ENCODE measurements at places on chromosomes 2 and 18.

- no peak for DNase-seq
Observed at GRCh38 chr18:76376668-76377358, 118.2 kb downstream of the ZNF516 start.

- no peak for DNase-seq
Observed at GRCh38 chr2:149101818-149102217, 63.3 kb downstream of the LYPD6B start.

GRCh38 chr18:63681449-63682340 lies 20.0 kb upstream of the SERPINB3 start:
- DNase-seq, result no peak

DNA sequence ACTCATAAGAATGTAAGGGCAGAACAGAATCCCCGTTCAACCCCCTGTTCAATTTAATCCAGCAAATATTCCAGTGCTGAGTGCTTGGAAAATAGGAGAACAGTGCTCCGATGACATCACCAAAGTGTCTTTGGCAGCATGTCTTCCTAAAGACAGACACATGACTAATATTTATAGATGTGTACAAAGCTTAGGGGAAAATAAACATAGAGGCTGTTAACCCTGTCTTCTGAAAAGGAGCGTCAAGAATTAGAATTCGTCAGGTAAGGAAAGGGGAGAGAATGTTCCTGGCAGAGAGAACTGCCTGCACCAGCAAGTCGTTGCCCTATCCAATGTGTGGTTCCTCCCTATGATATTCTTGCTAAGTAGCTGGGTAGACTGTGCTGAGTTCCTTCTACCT lies 72.7 kb downstream of the PLB1 start:
- no peak for DNase-seq

DNA sequence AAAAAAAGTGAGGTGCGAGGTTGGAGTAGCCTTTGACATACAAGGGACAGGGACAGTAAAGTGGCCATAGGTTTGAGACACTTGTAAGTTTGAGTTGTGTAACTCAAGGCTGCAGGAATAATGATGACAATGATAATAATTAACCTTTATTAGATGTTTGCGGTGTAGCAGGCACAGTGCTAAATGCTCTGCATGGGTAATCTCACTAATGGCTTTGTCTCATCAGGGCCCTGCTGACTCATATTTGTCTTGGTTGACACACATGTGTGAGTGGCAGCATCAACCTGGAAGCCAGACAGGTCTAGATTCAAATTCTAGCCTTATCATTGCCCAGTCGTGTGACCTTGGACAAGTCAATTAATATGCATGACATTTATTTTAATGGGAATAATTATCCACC lies 126.2 kb downstream of the FSHR start:
- DNase-seq, result no peak

DNA sequence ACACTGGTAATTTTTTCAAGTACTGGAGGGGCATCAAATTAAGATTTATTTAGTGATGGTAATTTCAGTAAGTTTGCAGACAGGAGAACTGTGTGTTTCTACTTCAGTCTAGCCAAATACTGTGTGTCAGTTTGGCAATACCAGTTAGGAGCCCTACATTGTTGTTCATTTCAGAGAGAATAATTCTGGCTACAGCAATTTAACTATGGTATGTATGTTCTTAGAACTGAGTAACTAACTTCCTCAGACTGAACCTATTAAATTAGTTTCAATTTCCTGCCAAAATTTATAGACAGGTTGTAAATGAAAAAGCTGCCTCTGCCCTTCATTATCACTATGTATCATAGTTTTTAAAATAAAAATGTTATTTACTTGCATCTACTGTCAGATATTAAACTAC lies 332.4 kb downstream of the PARD3B start:
- DNase-seq, result no peak

DNA sequence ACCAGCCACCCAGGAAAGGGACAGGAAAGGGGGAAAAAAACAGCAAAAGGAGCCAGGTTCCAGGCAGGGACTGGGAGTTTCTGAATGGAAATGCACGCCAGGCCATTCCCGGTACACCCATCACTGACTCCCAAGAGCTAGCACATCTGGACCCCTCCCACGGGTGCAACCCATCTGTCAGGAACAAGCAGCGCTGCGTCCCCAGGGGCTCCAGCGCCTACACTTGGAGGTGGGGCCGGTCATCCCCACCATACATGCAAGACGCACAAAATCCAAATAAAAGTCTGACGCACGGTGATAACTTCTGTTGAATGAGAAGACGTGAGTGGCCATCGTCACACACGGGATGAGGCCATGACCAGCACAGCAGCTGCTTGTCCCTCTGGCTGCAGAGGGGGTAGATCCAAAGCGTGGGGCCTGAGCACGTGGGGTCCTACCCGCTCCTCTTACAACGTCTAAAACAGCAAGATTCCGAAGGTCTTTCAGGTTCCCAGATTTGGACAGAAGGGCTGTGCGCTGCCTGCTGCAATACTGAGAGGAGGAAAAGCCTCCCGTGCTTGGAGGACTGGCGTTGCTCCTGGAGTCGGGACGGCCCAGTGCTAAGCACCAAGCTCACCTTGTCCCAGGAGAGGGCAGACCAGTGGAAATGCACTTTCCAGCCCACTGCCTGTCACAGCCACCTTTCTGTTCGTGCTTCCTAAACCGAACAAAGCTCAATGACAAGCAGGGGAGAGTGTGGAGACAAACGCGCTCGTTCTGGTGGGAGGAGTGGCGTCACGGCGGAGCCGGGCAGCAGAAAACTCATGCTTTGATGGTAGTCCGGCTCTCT lies 68.9 kb downstream of the NDUFA10 start:
- DNase-seq, result no peak

DNA sequence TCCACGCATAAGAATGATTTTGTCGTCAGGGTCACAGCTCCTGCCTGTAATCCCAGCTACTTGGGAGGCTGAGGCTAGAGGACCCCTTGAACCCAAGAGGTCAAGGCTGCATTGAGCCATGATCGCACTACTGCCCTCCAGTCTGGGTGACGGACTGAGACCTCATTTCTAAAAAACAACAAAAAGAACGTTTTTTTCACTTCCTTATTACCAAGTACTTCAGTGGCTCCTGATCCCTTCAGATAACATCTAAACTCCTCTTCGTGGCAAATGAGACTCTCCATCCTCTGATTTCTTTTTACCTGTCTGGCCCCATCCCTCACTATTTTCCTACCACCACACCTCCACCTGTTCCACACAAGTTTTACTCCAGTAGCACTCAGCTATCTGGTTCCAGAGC lies 105.4 kb upstream of the TLK1 start:
- DNase-seq, result no peak

GRCh38 chr18:46156124-46156745 lies 52.0 kb downstream of the HAUS1 start:
- no peak for DNase-seq

GRCh38 chr2:203586696-203587095 lies 51.6 kb upstream of the RAPH1 start:
- no peak for DNase-seq

- DNase-seq, result no peak
Observed at GRCh38 chr2:54814389-54815147, 91.1 kb downstream of the EML6 start.

- peak; percentile 42 for DNase-seq
Observed at GRCh38 chr2:169141713-169142352, 72.5 kb downstream of the DHRS9 start.

DNA sequence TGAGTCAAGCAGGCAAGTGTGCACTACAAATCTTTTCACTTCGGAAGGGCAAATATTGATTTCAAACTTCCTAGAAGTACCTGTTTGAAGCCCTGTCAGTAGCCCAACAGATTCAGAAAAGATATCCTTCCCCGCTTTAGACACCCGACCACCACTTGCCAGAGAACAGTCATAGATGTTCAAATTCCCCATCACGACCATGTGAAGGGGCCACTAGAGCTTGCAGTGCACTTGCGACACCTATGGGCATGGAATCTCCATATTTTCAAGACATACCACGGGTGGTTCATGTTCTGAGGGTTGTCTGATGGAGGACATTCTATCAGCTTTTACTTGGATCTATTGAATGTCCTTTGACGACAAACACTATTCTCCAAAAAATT lies 23.8 kb downstream of the GNLY start:
- no peak for DNase-seq

DNA sequence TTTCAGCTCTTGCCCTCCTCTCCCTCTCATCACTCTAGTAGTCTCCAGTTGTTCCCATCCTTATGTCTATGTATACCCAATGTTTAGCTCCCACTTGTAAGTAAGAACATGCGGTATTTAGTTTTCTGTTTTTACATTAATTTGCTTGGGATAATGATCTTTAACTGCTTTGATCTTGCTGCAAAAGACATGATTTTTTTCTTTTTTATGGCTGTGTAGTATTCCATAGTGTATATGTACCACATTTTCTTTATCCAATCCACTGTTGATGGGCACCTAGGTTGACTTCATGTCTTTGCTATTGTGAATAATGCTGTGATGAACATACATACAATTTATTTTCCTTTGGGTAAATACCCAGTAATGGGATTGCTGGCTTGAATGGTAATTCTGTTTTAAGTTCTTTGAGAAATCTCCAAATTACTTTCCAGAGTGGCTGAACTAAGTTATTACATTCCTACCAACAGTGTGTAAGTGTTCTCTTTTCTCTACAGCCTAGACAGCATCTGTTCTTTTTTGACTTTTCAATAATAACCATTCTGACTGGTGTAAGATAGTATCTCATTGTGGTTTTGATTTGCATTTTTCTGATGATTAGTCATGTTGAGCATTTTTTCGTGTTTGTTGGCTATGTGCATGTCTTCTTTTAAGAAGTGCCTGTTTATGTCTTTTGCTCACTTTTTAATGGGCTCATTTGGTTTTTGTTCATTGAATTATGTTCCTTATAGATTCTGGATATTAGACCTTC lies 179.6 kb upstream of the SLC39A10 start:
- no peak for DNase-seq

Measured in NCI-H1436 (cell line).